Stimulated activated CD4-positive, alpha-beta T cell treated with anti-CD3 and anti-CD28 coated beads, Interleukin-12 subunit alpha, Interleukin-12 subunit beta, amount 100 ng/mL, for 24 hours (primary cell): ENCODE measurements at places on chromosomes 3 and 15.

DNA sequence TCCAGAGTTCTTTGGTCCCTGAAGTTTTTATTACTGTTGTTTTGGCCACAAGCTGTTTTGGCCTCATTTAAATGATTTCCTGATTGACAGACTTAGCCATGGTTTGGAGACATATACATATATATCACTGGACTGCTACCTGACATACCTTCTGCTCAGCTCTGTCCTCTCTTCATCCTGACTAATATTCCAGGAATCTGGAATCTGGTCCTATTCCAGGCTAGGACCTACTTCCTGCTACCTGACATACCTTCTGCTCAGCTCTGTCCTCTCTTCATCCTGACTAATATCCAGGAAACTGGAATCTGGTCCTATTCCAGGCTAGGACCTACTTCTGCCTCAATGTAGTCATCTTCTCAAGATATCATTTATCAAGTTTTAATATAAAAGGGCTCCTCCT, 724.4 kb upstream of the ROBO1 start:
- DNase-seq = no peak

GRCh38 chr3:30933478-30934207, 39.2 kb upstream of the GADL1 start:
- no peak for DNase-seq

DNA sequence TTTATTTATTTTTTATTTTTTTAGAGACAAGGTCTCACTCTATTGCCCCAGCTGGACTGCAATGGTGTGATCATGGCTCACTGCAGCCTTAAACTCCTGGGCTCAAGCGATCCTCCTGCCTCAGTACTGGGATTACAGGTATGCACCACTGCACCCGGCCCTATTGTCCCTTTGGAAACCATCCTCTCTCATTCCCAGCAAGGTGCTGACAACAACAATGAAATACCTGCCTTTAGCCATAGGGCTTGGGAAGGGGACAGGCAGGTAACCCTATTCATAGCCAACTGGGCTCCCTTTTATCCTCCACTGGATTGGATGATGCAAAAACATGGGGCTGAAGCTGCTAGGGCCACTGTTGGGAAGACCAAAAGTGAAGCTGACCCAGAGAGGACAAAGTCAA, 43.1 kb downstream of the SCAP start:
- no peak for DNase-seq

GRCh38 chr3:128068156-128068620, 16.0 kb downstream of the SEC61A1 start:
- DNase-seq = no peak

DNA sequence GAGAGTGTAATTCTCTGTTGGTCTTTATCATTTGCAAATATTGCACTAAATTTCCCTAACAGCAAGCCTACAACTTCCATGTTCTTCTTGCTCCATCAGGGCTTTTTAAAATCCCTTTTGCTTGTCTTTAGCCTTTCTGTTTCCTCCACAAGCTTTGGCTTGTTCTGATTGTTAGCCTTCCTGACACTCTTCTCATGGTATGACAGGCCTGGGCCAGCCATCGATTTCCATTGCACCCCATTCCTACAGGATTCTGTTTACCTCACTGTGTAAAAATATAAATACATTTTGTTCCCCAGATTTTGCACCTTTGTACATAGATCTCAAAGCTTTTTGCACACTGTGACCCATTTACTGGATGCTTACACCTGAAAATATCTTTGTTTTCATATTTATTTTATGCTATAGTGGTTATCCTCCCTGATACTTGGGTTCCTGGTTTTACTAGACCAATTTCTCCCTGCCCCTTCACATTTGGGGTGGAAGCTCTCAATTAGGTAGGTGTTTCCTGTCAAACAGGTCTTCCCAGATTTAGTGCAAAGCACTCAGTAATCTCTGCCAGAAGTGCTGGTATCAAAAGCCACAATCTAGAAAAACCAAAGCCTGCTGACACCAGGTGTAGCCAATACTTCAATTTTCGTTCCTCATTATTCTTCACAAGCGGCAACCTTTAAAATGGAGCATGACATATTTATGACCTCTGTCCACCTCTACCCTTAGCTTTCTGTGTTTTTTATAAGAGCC, 57.9 kb upstream of the PPP2R3A start:
- DNase-seq = no peak

- no peak for DNase-seq
These were observed 7.9 kb upstream of the SCN5A start for GRCh38 chr3:38657369-38657768.

GRCh38 chr3:180922242-180922641, 9.8 kb downstream of the FXR1 start:
- no peak for DNase-seq

DNA sequence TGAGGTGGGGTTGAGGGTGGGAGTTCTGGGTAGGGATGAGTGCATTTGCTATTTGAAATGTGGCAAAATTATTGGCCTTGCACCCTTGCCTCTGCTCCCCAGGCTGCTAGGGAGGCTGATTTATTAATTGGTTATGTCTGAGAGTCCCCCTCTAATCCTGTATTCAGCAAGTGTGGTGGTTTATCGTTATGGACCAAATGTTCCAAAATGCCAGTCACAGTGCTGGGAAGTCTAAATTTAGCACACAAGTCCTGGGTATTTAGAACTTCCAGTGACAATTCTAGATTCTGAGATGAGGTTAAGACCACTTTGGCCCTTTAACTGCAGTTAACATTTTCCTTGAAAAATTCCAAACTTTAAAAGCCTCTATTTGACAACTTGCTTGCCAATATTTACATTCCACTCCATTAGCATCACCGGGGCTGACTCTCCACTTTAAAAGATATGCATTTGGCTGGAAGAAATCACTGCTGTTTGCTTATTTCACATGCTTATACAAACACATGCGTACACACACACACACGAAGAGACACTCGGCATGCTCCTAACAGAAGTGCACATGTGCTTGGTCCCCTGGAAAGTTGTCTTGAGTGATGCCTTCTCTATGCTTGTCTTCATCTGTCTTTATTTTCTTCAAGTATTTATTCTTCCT, 247.7 kb downstream of the IL20RB start:
- DNase-seq = no peak

GRCh38 chr3:40653001-40653400, 128.2 kb downstream of the ZNF621 start:
- DNase-seq = no peak

DNA sequence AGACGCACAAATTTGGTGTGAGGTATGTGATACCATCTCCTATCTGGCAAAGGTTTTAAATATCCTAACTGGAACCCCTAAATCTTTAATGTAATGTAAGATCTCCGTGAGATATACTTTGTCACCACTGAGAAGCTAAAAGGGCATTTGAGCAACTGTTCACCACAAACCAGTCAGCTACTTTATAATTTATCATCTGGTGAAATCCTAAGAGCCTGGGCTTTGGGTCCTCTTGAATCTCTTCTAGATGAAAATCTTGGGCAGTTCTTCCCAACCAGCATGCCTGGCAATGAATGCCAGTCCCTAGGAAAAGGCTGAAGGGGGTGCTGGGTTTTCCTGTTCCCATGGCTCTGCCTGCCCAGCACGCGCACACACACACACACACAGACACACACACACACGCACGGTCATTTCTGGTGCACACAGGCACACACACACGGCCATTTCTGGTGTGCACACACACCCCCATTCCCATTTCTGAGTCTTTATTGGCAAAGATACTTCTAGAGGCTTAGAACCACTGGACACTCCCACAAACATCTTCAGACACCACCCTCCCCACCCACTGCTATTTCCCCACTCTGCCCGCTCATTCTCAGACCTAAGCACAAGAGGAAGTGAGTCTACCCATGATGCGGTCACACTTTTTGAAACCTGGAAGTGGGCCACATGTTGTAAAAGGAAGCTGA, 72.6 kb downstream of the MYO1E start:
- DNase-seq = peak; percentile 49

GRCh38 chr3:14801031-14801430, 17.7 kb upstream of the FGD5 start:
- DNase-seq = no peak

- no peak for DNase-seq
These were observed 659 bp downstream of the GADL1 start for GRCh38 chr3:30893678-30894325.

- DNase-seq = no peak
These were observed 280.6 kb upstream of the ZNF717 start for GRCh38 chr3:76065964-76066363.

GRCh38 chr15:57820119-57820518, 113.6 kb downstream of the POLR2M start:
- DNase-seq = no peak

DNA sequence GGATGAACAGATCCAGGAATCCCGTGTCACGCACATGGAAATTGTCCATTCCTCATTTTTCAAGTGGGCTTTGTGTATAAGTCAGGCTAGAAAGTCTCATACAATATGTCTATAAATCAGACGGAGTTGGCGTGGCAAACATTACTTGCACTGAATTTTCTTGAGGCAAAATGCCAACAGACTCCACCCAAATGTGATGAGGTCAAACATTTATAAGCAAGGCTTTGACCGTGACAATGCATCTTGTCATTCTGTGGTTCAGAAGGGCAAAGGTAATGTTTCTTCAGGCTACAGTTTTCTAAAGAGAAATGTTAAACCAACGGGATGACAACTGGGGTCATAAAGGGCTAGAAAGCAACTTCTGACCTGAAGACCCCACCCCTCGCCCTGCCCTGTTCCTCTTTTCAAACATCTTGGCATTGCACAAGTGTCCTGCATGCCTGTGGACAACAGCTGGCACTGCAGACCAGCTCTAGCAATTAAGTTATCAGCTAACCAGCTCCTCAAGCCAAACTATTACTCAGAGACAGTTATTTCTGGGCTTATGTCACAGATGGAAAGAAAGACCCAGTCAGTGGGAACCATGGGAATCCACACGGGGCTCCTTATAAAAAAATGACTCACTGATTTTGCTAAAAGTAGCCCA, 36.5 kb upstream of the SPTBN5 start:
- DNase-seq = no peak

GRCh38 chr3:126344380-126345041, 12.7 kb downstream of the KLF15 start:
- no peak for DNase-seq

DNA sequence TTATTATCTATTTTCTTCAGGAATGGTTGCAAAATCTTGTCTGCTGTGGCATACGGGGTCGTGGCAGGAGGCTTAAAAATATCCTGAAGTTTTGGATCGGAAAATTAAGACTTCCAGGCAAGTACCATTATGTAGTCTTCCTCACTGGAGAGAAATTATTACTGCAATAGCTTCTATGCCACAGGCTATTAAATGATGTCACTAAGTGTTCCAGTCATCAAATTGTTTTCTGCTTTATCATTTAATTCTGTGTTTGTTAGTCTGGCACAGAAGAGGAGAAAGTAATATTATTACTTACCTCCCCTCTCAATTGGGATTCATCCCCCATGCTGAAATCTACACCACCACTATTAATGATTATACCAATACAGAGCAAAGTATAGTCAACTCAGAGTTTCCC, 378.2 kb upstream of the ALCAM start:
- no peak for DNase-seq

- DNase-seq = no peak
These were observed 1050.8 kb downstream of the DIPK2A start for GRCh38 chr3:145022447-145022846.

DNA sequence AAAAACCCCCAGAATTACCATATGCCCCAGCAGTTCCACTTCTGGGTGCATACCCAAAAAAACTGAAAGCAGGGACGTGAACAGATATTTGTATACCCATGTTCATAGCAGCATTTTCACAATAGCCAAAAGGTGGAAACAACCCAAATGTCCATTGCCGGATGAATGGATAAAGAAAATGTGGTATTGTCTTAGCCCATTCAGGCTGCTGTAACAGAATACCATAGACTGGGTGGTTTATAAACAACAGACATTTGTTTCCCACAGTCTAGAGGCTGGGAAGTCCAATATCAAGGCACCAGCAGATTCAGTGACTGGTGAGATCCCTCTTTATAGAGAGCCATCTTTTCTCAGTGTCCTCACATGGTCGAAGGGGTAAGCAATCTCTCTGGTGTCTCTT, 182.1 kb upstream of the ANKRD28 start:
- DNase-seq = no peak

DNA sequence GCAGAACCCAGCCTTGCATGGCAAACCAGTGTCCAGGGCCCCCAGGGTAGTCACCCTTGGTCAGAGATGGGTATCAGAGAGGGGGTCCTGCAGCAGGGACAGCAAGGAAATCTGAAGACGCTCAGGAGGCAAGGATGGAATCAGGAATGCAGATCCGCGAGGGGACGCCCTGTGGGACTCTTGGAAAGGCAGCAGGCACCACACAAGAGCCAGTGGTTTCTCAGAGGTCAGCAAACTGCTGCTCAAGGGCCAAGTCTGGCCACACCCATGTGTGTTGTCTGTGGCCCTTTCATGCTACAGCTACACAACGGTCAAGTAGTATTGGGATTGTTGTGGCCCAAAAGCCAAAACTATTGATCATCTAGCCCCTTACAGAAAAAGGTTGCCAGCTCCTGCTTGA, 69.7 kb downstream of the ST8SIA2 start:
- DNase-seq = no peak

GRCh38 chr15:100580414-100580813, 21.6 kb downstream of the LINS1 start:
- no peak for DNase-seq
